ENCODE measurements at places on chromosomes 3 and 15.
A peak's percentile ranks its signal among the peaks of the same experiment; 100 is the strongest.

DNA sequence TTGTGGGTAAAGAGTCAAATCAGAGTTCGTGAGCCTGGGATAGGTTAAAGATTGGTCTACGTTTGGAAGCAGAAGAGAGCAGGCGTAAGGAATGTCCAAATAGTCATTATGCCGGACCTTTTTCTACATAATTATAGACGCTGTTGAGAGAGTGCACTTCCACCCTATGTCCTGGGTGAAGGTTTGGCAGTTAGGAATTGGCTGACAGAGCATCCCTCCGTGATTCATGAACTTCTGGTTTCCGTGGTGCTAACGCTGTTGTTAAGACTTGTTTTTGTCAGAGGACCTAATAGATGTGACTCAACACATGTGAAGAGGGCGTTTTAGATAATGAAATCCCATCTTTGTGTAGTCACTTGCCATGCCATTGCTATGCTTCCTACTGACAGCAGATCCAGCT lies 1.1 kb downstream of the EAF1 start:
- DNase-seq, result peak; percentile 51

DNA sequence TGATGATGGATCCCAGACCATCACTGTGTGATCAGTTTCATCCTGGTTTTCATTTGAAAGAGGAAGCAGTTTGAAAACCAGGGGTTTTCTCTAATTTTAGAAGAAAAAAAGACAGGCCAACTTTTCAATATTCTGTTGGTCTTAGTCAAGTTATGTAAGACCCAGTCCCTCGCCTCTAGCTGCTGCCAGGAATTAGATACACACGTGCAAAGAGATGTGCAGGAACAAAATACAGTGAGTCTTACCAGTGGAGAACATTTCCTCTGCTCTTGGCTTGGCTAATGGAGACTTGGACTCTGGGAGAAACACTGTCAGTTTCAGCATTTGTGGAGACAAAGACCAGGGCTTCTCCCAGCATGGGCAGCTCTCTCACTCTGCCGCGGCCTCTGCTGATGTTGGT lies 214.9 kb upstream of the C2CD4B start:
- DNase-seq, result no peak

- DNase-seq, result no peak
These were observed 85.5 kb downstream of the LARS2 start for GRCh38 chr3:45473841-45474240.

DNA sequence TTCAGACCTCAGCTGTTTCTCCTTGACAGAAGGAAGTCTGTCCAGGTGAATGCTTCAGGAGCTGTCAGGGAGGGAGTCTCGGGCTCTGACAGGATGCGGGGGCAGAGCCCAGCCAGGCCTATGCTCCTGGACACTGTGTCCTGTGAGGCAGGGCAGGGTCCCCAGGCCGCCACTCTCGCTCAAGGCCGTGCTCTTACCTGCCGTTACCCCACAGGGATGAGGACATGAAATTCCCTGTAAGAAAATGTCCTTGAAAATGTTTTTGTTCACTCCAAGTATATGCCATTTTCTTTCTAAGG lies 63.9 kb downstream of the BOC start:
- DNase-seq, result no peak

- no peak for DNase-seq
These were observed 43.4 kb downstream of the FAM174B start for GRCh38 chr15:92611995-92612745.

DNA sequence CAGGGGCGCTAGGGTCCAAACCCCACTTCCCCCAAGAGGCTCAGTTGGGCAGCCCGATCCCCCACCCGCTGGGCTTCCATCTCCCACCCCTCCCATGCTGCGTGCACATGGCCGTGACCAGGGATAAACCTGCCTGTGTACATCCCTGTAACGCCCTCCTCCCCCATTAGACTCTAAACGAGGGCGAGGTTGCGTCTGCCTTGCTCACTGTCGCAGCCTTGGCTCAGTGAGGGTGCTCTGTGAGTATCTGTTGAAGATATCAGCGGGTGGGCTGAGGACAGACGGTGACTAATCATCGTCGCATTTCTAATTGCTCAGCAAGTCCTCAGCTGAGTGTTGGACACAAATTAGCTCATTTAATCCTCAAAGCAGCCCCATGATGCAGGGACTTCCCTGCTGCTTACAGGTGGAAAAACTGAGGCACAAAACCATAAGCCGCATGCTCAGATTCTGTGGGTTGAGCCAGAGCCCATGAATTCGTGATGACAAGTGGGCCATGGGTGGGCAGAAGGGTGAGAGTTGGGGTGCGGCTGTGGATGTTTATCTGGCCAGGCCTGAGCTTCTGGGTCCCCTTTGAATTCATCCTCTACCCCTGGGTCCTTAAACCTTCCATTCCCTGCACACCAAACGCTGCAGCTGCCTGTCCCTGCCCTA lies 26.0 kb downstream of the FBLN2 start:
- peak; percentile 94 for DNase-seq

DNA sequence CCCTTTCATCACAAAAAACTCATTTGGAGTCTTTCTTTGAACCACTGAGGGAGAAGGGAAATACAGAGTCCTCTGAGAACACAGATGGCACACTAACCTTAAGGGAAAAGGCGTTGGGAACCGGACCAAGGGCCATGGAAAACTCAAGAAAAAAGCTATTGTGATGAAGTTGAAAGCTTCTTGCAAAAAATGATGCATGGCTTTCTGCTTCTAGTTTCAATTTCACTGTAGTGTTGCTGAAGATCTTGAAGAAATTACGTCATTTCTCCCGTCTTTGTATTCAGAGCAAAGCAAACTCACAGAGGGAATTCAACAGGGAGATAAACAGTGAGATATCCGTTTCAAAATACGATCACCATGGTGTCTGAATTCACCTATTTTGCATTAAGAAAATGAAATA lies 642.3 kb upstream of the ADAMTS9 start:
- DNase-seq, result no peak

- DNase-seq, result no peak
These were observed 53.9 kb downstream of the CRTC3 start for GRCh38 chr15:90583471-90584252.

GRCh38 chr15:67358391-67358790 lies 103.8 kb downstream of the IQCH start:
- DNase-seq, result no peak

- no peak for DNase-seq
These were observed 707.0 kb upstream of the GOLIM4 start for GRCh38 chr3:168802766-168803165.

DNA sequence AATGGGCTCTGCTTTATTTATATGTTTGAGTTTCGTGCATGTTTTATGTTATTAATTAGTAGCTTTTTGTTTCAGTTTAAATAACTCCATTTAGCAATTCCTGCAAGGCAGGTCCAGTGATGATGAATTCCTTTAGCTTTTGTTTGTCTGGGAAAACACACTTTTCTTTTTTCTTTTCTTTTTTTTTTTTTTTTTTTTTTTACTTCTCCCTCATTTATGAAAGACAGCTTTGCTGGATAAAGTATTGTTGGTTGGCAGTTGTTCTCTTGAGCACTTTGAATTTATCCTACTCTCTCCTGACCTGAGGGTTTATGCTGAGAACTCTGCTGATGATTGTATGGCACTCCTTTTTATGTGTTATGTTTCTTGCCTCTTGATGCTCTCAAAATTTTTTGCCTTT lies 35.7 kb downstream of the TMEM39A start:
- peak; percentile 31 for DNase-seq

DNA sequence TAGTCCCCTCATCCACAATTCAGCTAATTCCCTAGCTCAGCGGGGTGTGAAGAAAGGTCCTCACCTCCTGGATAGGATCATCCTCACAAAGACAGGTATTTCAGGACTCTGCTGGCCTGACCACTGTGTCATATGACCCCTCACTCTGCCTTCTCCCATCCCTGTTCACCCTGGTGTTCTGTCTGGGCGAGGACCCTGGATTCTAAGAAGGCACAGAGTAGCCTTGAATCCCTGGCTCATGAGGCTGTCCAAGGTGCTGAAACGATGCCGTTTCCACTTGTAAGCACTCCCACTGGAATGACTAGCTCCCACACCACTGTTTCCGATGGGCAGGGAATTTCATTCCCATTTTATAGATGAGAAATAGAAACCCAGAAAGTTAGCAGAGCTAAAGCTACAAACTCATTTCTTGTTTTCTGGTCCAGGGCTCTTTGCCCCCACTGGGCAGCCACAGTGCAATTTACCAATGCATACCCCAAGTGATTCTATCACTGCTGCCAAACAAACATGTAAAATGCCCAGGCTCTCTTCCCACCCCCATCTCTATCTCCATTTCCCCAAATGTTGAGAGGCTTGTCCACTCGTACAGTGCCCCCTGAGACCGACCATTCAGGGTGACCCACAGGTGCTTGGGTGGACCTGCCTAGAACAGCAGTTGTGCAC lies 83.2 kb downstream of the RAB11A start:
- DNase-seq, result peak; percentile 11

GRCh38 chr3:24850245-24850644 lies 355.6 kb upstream of the THRB start:
- no peak for DNase-seq

DNA sequence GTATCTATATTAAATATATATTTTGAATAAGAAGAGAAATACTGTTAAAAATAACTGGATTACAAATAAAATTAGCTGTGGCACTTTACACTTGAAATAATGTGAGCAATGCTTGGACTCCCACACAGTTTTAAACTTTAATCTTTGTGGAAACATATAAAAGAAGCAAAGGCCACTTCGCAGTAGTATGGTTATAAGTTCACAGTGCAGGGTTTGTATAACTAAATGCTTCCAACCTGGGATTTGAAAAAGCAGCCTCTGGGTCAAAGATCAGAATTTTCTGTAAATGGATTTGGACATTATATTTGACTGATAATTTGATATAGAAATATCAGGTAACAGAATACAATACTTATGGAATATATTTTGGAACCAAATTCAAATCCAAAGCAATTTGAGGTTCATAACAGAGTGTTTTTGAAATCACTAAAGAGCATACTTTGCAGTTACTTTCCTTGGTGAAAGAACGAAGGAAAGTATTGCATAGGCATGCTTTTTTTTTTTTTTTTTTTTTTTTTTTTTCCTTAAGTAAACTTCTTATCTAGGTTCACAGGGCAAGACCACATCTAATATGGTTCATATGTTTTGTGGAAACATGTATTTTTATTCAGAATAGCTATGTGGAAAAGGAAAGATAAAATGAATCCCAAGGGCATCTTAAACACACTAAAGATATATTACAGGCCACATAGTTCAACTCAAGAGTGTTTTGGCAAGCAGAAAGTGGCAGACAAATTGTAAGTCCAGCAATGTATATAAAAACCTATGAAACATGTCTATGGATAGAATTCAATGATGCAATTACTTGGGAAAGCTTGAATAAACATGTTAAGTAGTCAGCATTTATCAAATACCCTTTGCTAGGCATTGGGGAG lies 47.1 kb upstream of the SGO1 start:
- DNase-seq, result no peak

- DNase-seq, result no peak
These were observed 7.2 kb downstream of the SPG21 start for GRCh38 chr15:64982472-64982871.
